ENCODE measurements at places on chromosomes 13 and 19.

GRCh38 chr19:2619076-2619475 is 83.4 kb downstream of the GNG7 start:
- no peak for DNase-seq

GRCh38 chr13:107250628-107251027 is 682.7 kb upstream of the ARGLU1 start:
- DNase-seq = no peak

- peak; percentile 32 for DNase-seq
Observed at GRCh38 chr13:114020750-114021463, 47.0 kb upstream of the C13orf46 start.

- DNase-seq = no peak
Observed at GRCh38 chr13:27549406-27549981, 70.8 kb downstream of the LNX2 start.

- DNase-seq = no peak
Observed at GRCh38 chr19:17180997-17181702, 34.0 kb upstream of the USE1 start.

- no peak for DNase-seq
Observed at GRCh38 chr13:111902726-111903125, 164.2 kb upstream of the SOX1 start.

- peak; percentile 58 for DNase-seq
Observed at GRCh38 chr19:57279418-57280164, 694 bp upstream of the ZNF460 start.

DNA sequence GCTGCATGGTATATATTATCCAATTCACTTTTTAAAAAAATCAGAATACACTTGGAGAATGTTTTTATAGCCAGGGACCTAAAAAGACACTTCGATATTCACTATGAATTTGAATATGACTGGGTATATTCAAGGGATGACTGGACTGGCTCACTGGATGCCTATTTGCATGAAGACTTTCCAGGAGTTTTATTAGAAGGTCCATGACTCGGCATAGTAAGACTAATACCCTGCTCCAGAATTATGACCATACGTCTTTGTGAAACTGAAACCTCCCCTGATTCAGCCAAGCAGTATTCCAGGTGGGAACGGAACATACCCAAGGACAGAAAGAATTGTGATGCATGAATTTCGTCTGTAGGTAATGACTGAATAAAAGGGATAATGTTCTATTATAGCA is 3.9 kb upstream of the FAM216B start:
- DNase-seq = no peak

GRCh38 chr13:111518161-111518792 is 197.8 kb downstream of the TEX29 start:
- no peak for DNase-seq

DNA sequence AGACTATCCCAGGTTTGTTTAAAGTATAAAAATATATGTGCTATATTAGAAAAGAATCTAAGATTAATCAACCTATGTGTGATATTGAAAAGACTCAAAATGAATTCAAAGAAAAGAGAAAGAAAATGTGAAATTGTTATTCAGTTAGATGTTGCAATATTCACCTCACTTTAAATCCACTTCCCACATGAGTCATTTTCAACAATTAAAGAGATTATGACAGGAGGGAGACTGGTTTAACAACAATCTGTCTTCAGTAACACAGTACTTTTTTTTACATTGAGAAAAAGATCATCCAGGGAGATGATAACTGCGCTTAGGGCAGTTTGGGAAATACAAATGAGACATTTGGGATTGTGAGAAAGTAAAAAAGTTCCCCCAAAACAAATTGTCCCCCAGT is 1246.2 kb downstream of the SLITRK1 start:
- DNase-seq = no peak

GRCh38 chr13:20160306-20161274 is at the start of gene GJA3:
Gene GJA3, minus strand, starts transcription at chr13:20161052. Its CDS starts 17,764 bp downstream, at chr13:20143288.
- no peak for DNase-seq

GRCh38 chr13:96934889-96935489 is 59.3 kb downstream of the OXGR1 start:
- DNase-seq = peak; percentile 40

- DNase-seq = no peak
Observed at GRCh38 chr13:26978081-26978860, 193.3 kb downstream of the USP12 start.

DNA sequence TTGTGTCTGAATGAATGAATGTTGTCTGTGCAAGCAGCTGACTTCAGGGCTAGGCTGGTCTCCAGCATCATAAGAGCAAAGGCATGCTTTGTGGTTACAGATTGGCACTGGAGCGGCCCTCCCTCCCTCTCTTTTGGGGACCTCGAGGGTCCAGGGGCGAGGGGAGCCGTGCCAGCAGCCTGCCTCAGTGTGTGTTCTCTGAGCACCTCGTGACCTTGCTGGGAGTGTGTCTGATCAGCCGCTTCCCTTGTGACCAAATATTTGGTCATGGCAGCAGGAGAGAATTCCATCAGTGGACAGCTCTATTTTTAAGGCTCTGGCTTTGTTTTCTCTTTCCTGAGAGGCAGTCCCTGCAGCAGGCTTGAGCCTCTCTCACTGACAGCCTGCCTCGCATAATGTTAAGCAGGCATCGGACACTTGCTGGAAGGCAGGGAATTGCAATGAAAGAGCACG is 329.7 kb downstream of the UQCRFS1 start:
- no peak for DNase-seq

DNA sequence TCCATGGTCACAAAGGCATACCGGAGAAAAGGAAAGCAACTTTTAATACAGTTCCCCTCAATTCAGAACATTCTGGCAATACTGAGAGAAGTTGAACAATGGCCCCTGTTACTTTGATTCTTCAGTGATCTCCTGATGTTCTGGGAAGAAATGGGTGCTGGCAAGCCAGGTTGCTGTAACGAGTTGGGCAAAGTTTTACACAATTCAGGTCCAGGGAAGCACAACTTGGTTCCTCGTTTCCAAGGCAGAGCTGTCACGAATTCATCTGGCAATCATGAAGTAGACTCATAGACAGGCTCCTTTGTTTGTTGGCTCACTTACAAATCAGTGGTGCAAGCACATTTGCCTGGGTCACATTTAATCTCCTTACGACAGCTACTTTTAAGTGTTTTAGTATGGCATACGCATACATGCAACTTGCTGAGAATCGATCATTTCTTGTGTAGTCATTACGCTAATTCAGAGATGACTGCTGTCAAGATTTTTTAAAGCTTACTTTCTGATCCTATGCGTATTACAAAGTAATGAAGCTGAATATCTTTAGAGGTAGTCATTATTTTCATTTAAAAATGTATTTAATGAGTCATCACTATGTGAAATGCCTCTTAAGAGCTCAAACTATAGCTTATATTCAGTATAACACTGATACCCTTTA is 174.7 kb downstream of the GPC5 start:
- no peak for DNase-seq

DNA sequence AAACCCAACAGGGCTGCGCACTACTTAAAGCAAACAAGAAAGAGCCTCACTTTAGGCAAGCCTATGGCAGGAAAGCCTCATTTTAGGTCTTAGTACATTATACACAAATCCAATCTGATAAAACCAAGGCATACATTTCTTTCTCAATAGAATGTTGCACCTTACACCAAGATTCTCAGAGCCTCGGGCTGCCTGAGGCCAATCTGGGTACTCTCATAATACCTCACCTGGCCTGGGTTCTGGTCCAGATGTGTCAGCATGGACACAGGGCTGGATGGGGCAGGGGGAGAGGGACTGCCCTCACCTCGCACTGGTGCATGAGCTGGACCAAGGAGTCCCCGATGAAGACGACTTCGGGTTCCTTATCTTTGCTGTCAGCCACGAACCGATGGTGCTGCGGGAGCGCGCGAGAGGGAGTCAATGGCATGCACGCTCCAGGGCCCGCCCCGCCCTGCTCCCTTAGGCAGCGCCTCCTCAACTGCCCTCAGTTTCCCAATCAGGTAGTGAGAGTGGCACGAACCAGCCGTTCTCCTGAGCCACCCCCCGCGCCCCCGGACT is at the start of gene PRR19:
TSS of gene PRR19 (plus strand) at position 487 of the 558 bp plus-strand sequence. CDS start 7,453 bp downstream, outside the sequence.
- DNase-seq = no peak

DNA sequence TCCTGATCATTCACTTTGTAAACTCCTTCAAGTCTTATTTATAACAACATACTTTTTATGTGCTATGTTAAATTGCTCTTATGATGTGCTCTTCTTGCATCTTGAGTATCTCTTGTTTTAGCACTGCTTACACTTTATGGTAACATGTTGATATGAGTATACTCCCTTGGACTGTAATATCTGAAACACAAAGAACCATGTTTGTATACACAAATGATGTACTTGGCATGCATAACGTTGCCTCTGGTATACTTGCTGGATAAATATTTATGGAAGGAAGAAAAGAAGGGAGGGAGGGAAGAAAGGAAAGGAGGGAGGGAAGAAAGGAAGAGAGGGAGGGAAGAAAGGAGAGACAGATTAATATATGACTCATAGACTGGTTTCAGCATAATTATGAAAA is 333.2 kb downstream of the PCDH9 start:
- DNase-seq = no peak

DNA sequence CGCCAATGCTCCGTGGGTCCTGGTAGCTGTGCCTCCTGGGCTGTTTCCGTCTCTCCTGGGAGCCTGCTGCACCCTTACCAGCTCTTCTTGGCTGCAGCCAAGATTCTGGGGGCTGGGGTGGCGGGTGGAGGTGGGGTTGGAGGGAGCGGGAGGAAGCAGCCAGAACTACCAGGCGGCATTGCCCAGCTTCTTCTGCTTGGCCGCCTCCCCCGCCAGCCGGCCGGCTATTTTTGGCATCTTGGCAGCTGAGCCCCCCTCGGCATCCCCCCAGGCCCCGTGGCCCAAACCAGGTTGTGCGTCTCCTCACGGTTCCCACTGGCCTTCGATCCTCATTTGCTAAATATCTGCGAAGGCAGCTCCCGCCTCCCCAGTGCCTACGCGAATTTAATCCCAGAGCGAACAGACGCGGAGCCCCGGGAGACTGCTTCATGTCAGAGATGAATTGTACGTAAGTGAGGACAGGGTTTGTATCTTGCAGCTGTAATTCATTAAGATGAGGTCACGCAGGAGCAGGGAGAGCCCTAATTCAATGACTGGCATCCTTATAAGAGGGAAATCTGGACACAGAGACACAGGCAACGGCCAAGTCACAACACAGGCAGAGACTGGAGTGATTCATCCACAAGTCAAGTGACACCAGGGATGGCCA is 12.8 kb upstream of the PEAK3 start:
- no peak for DNase-seq

GRCh38 chr13:100443998-100444328 is 144.6 kb downstream of the GGACT start:
- DNase-seq = no peak

DNA sequence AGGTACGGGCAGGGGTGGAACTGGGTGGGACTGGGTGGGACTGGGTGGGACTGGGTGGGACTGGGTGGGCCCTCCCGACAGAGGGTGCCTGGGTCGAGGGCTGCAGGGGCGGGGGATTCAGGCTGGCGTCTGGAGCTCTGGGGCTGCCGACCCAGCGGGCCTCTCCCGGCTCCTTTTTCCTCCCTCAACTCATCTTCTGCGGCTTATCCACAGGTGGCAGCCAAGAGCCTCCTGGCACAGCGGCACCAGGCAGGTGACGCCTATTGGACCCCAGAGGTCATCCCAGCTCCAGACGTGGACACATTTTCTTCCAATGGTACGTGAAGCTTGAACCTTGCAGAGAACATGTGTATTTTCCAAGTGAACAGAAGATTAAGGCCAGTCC is 533 bp downstream of the ZNF544 start:
- no peak for DNase-seq

- no peak for DNase-seq
Observed at GRCh38 chr13:25406377-25406776, 34.6 kb downstream of the ATP8A2 start.

DNA sequence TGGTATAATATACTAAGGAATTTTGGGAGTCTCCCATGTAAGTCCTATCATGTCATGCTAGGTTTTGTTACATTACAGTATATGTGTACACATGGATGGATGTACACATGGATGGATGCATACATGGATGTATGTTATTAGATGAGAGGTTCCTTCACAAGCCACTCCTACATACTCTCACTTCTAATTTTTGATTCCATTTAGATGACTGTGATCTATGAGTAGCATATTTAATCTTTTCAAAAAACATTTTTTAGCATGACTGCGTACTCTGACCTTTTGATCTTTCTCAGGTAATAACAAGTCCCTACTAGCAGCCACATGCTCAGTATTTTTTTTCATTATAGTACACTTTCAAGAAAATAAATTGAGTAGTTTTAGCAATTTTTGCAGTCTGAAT is 441.8 kb downstream of the SLITRK1 start:
- no peak for DNase-seq

DNA sequence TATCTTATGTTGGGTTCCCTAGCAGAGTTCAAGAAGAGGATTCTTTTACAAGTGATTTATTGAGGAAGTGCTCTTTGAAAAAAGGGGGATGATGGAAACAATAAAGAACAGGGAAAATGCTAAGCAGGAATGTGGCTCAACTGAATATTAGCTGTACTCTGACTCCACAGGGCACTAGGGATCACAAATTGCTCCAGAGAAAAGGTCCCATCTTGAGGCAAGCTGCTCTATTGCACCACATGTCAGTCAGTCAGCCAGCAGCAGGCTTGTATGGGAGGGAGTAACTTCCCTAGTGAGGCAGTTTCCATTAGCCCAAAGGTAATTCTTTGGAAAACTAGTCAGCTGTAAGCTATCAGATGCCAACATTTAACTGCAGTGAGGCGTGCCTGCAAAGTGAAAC is 73.3 kb upstream of the FNDC3A start:
- no peak for DNase-seq

- DNase-seq = no peak
Observed at GRCh38 chr13:29474991-29475390, 120.5 kb downstream of the SLC7A1 start.

GRCh38 chr19:9885077-9885552 is 50.0 kb downstream of the PIN1 start:
- DNase-seq = no peak

- no peak for DNase-seq
Observed at GRCh38 chr13:70884196-70884595, 775.9 kb upstream of the KLHL1 start.

- DNase-seq = no peak
Observed at GRCh38 chr13:110474713-110475112, 86.8 kb downstream of the RAB20 start.

GRCh38 chr19:52453324-52454094 is at the start of gene ZNF578:
Gene ZNF578, plus strand, starts transcription at chr19:52453553. Its CDS starts 48,293 bp downstream, at chr19:52501846.
- no peak for DNase-seq

- no peak for DNase-seq
Observed at GRCh38 chr19:17370026-17370587, 7.0 kb downstream of the PLVAP start.

DNA sequence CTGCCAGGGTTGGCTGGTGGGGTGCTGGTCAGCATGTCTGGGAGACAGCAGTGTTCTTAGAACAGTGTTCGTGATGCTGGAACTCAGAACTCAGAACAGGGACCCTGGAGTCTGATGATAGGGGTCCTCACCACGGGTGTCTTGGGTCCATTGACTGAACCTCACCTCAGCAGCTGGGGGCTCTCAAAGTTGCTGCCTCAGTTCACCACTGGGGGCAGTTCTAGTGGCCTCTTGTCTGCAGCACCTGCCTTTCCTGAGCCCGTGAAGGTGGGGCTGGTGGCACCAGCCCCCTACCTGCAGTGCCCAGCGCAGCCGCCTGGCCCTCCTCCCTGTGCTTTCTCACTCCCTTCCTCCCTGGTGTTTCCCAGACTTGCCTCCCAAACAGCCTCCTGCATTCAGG is 28.5 kb downstream of the SAFB start:
- no peak for DNase-seq

GRCh38 chr13:33642374-33643065 is 175.4 kb upstream of the RFC3 start:
- DNase-seq = no peak
